ENCODE measurements at places on chromosomes 16 and 17.

GRCh38 chr17:64443086-64443760 is 5.7 kb upstream of the MILR1 start:
- no peak for DNase-seq

GRCh38 chr16:54687043-54687899 is 243.4 kb upstream of the IRX5 start:
- DNase-seq = no peak

DNA sequence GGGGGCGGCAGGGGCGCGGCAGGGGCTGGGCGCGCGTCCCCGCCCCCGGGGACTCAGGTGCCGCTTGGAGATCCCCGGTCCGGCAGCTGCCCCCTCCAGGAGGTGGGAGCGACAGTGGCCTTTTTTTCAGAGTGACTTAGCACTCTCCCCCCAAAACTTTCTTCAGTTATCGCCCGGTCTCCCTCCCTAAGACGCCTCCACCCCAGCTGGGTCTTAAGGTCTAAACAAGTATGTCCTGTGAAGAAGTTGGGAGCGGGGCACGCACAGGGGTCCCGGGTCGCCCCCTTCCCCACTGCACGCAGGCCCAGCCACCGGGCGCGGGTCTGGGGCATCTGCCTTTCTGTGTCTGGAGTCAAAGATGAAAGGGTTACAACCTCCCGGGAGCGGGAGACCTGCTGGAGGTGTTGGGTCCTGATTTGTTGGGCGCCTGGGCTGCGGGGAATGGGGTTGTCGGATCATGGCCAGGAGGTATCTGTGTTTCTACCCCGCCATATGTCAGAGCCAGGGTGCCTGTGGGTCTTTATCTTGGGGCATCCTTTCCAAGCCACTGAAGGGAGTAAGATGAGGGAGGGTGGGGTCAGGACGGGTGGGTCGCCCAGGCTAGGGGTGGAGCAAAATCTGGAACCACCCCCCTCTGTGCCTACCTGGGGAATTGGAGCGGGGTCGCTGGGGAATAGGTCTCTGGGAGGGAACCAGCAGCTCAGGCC is 757 bp downstream of the FMNL1 start:
- DNase-seq = peak; percentile 26

GRCh38 chr16:12614662-12615278 is 188.9 kb downstream of the CPPED1 start:
- DNase-seq = no peak

- DNase-seq = peak; percentile 65
Measured at GRCh38 chr16:27314161-27314723, 468 bp downstream of the IL4R start.
